NCI-H1436 treated with DMSO at 0.1 percent for 48 hours (cell line): ENCODE measurements at places on chromosomes 12 and 14.
A peak's percentile ranks its signal among the peaks of the same experiment; 100 is the strongest.

DNA sequence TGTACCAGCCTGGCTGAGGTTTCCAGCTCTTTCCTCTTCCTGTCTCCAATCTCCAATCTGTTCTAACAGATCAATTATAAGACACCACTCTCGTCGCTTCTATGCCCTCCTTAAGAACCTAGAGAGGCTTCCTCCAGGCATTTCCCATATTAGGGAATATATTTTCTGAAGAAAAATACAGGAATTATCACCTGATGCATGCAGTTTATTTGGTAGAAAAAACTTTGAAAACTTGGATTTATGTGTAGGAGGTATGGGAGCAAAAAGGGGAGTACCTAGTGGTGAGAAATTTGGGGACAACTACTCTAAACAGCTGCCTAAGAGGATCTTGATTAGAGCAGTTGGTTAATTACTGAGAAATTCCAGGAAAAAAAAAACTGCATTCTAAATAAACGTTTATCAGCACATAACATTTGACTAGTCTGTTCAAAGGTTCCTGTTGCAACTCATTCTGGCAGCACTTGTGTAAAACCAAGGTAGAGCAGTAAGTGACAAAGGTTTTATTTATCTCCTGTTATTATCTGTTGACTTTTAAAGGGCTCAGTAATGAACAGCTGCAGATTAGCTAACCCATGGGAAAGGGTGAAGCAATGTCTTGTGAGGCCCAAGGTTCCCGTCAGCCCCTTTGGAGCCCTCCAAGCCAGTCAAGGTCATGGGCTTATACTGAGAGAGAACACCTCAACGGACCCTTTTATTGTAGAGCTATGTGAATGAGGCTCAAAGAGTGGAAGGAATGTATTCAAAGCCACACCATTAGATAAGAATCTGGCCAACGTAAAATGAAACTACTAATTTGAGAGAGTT, 36.4 kb upstream of the NR1H4 start:
- no peak for DNase-seq

DNA sequence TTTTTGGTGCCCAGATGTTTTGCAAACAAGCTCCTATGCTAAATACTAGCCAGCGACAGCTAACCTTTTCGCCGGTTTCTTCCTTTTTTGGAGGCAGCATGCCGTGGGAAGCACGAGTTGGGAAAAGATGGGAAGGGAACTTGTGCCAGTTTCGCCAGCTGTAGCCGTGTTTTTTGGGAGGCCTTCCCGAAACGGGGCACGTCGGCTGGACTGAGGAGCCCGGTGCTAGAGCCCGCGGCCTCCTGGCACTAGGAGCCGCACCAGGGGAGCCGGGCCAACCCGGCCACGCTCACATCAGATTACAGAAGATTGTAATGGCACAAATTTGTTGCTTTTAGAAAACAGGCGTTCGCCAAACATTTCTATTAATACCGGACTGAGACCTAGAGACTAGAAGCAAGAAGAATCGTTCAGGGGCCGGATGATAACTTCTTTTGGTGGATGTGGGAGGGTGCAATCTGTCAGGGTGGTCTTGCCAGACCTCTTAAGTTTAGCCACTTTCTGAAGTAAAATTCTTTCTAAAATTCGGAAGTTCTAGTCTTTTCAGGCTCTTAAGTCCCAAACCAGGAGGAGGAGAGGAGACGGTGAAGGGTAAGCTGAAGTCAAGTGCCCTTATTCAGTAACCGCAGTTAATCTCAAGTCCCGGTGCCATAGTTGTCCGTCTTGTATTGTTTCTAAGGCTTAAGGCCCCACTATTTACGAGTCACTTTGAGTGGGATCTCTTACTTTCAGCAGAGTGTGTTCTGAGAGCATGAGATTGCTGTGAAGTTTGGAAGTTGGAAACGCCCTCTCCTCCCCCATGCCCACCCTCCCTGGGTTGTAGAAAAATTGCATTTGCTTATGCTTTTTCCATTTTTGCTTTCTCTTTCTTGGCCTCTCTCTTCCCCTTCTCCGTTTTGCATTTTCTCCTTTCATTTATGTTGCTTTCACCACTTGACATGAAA, 1.3 kb downstream of the RASSF3 start:
- no peak for DNase-seq

GRCh38 chr12:89752341-89752740, 43.7 kb upstream of the ATP2B1 start:
- DNase-seq: no peak

- DNase-seq: peak; percentile 34
These were observed 6.4 kb upstream of the ZNF385A start for GRCh38 chr12:54390668-54391551.

DNA sequence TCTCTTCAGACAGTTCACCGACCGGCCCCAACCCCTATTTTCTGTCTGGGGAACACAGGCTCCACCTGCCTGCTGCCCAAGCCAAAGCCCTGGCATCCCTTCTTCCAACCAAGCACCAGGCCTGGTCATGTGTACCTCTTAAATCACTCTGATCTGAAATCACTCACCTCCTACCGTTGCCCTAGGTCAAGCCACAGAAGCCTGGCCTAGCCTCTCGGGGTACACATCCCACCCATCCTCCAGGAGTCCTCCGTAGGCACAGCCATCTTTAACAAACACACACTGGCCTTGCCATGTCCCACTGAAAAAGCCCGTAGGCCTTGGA, 81.8 kb downstream of the IRF2BPL start:
- DNase-seq: no peak
